Activated CD8-positive, alpha-beta memory T cell treated with anti-CD3 and anti-CD28 coated beads, Interleukin-2, amount 50 U/mL, for 48 hours (primary cell): ENCODE measurements at places on chromosomes 7 and 10.

- DNase-seq, result no peak
These were observed 46.4 kb downstream of the CSTF2T start for GRCh38 chr10:51653025-51653424.

DNA sequence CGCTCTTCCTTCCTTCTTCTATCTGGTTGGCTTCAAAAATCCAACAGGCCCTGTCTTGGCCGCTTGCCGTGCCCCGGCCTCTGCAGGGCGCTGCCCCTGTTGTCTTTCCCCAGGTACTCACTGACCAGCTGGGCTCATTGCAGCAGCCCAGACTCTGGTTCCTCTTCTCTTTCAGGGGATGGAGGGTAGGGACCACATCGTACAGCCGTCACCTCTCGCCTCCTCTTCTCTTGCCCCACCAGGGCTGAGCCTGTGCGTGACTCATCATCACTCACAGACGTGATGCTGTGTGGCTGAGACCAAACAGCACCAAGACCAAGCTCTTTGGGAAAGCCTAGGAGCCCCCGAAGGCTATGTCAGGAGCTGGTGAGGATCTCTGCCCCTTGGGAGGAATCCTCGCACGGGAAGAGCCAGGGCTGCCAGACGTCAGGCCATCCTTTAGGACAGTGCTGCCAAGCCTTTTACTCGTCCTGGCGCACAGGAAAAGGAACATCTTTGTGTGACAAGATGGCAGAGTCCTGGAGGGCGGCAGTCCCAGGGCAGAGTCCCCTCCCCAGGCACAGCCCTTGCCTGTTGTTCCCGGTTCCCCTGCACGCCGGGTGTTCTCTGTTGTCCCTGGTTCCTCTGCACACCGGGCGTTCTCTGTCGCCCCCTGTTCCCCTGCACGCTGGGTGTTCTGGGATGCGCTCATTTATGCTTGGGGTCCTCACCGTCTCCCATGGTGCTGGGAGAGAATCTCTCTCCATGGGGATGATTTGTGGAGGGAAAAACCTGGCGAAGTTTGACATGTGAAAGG, 188.5 kb upstream of the SHH start:
- DNase-seq, result peak; percentile 60

DNA sequence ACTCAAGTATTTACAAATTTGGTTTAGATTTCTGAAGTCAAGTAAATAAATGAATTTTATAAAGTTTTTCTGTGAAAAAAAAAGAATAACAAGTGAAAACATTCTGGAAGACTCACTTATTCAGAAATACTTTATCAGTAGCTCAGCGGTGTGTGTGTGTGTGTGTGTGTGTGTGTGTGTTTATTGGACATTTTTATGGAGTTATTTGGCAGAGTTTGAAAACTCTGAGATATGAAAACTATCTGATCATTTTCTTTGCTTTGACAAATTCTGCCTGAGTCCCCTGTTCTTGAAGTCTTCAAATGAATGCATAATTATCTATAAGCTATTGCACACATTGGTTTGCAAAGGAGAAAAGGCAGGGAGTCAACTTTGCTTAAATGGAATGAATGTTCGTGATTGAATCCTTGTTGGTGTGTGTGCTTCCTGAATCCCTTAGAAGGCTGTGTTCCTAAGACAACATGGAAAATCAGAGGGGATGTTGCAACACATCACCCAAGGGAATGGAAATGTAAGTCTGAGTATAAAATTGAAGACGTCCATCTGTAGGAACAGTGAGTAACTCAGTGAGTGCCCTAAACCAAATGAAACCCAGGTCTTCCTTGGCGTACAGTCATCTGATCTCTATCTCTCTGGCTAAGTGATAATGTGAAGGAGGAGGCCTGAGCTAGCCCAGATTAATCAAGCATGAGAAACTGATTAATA, 160.9 kb downstream of the REEP3 start:
- DNase-seq, result no peak

GRCh38 chr7:1853986-1854865, 184.1 kb downstream of the ELFN1 start:
- DNase-seq, result no peak

DNA sequence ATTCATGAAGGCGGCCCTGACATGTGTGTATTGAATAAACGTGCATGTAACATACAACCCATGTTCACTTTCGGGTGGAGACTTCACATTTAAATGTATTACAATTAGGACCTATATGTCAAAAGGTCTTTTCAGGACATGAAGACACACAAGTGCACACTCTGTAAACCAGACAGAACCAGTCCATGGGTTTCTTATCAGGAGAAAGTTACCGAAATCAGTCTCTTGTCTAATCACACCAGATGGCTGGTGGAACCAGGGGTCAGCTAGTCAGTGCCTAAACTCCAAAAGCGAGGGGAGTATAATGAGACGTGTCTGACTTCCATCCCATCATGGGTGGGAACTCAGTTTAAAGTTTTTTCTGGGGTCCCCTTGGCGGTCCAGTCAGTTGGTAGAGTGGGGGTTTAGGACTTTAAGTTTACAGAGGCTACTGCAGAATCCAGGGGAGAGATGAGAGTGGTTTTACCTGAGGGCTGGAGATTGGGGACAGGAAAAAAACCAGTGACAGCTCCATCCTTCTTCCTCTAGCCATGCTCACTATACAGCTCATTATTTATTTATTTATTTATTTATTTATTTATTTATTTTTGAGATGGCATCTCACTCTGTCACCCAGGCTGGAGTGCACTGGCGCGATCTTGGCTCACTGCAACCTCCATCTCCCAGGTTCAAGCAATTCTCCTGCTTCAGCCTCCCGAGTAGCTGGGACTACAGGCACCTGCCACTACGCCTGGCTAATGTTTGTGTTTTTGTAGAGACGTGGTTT, 251.3 kb upstream of the LYZL1 start:
- DNase-seq, result no peak

- DNase-seq, result no peak
These were observed 11.0 kb upstream of the ADD3 start for GRCh38 chr10:109996766-109997171.

- DNase-seq, result peak; percentile 25
These were observed 15.3 kb downstream of the CALML3 start for GRCh38 chr10:5540080-5540479.

GRCh38 chr10:97974526-97975525, 55.6 kb downstream of the CRTAC1 start:
- DNase-seq, result no peak

GRCh38 chr10:69644658-69645295, 14.7 kb downstream of the FAM241B start:
- DNase-seq, result peak; percentile 80

- no peak for DNase-seq
These were observed 2.4 kb downstream of the ABLIM1 start for GRCh38 chr10:114655671-114656070.

DNA sequence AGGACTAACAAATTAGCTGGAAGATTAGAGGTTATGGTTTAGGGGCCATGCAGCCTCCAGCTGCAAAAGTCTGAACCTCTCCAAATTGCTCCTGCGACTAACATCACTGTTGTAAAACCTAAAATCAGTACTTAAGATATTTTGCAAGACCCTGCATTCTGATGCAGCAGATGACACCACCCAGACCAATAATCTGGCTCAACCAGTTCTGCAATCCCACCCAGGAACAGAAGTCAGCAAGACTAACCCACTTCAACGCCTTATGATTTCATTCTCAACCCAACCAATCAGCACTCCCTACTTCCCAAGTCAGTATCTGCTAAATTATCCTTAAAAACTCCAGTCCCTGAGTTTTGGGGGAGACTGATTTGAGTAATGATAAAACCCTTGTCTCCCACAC, 250.8 kb upstream of the MBL2 start:
- no peak for DNase-seq

DNA sequence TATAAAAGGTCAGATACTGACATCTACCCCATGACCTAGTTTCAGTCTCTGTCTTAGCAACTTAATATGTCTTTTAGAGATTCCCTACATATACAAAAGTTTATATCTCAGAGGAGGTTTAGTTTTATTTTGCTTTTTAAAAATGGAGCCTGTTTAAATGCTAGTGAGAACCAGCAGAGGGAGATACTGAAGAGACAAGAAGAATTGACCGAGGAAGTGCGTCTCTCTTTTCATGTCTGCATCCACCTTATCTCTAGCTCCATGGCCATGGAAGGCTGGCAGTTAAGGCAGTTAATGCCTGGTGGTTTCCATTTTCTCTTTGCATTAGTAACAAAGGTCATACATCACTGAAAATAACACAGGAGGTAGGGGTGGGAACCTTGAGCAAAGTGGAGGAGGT, 10.7 kb downstream of the SUV39H2 start:
- no peak for DNase-seq

GRCh38 chr10:50997461-50997860, 76.8 kb upstream of the PRKG1 start:
- no peak for DNase-seq

- no peak for DNase-seq
These were observed 15.2 kb downstream of the CACNA2D1 start for GRCh38 chr7:82428186-82428961.

- peak; percentile 73 for DNase-seq
These were observed 441 bp downstream of the FBH1 start for GRCh38 chr10:5890452-5890915.

DNA sequence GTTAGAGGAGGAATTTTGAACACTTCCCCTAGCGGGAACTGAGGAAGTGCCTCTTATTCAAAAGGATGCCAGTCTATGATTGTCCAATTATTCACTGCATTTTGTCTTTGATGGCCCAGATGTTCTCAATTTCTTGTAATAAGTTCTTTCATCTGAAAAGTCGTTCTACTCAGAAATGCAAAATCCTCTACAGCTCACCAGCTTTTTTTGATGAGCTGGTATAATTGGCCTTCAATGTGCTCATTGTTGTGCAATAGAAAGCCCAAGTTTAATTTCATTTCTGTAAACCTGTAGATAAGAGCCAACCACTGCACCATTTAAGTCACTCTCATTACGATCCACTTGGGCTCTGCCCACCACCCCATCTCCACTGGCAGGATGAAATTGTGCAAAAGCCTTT, 978.7 kb upstream of the AUTS2 start:
- DNase-seq, result no peak

DNA sequence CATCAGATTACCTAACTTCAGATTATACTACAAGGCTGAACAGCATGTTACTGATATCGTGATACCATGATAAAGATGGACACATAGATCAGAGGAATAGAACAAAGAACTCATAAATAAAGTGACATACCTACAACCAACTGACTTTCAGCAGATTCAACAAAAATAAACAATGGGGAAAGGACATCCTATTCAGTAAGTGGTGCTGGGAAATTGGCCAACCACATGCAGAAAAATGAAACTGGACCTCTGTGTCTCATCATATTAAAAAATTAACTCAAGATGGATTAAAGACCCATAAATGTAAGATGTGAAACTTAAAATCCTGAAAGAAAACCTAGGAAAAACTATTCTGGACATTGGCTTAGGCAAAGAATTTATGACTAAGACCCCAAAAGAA, 158.6 kb downstream of the ZEB1 start:
- DNase-seq, result no peak

DNA sequence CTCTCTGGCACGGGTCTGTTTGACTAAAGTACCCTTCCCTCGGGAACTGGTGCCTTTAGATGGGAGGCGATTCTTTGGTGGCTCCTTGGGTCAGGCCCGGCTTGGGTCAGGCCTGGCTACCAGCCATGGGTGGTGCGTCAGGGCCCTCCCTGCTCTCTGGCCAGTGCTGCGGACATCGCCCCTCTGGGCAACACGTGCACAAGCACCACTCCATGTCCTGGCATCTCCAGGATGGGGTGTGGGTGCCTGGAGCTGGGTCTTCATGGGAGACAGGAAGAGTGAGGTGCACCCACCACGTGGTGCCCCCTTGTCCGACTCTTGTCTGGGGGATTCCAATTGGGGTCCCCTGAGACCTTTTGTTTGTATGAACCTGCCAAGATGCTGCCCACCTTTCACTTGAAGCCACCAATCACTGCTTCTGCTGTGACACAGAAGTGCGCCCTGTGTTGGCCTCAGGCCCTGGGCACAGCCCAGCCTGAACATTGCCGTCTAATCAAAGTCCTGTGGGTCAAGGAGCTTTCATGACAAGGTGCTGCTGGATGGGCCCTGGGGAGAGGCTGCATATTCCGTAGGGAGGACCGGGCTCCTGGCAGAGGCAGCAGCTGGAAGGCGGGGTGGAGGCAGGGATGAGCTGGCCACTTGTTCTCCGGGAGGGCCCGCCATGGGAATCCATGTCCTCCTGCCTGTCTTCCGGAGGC, 11.1 kb upstream of the PWWP2B start:
- DNase-seq, result no peak

DNA sequence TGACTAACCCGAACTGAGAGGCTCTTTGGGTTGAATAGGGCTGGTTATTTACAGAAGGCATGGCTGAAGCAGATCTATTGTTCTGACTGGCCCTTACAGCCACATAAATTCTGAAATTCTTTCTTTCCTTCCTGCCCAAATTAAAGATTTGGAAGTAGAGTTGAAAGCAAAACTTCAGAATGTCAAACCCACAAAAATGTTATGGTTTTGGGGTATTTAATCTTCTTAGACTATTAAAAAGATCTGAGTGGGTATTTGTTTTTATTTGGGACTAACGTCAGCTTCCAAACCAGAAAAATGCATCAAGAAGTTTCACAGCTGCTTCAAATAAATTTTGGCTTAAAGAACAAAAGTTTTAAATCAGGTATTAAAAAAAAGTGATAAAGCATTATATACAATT, 124.5 kb downstream of the AHR start:
- DNase-seq, result no peak

DNA sequence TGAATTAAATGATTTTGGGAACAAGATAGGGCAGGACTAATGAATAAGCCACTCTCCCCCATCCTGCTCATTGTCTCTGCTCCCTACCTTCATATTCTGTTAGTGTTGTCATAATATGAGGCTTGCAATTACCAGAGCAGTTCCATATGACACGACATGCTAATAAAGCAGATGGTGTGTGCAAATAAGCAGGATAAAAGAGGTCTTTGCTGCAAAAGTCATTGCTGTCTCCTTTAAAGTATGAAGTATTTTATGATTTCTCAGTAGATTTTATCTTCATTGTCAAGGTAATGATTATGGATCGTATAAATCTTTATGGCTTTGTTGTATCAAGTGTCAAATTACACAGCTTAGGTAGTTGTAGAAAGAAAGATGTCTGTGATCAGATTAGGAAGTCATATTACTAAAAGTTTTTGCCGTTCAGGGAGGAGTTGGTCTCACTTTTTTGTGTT, 114.8 kb downstream of the SDK1 start:
- DNase-seq, result no peak

- DNase-seq, result no peak
These were observed 8.1 kb downstream of the FRMD4A start for GRCh38 chr10:14322526-14323188.

DNA sequence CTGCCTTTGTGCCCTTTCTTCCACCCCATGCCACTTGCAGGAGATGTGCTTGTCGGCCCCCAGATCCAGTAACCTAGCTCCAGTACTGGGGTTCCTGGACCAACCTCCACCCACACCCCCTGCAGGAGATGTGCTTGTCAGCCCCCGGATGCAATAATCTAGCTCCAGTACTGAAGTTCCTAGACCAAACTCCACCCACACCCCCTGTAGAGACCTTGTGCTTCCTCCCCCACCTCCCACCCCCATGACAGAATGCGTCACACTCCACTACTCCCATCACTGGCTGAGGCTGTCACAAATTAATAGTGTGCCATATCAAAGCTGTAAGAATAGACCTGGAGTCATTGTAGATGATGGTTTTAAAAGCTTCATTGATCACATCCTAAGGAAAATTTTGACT, 185.0 kb downstream of the BICC1 start:
- DNase-seq, result no peak

GRCh38 chr7:52925332-52925731, 110.1 kb upstream of the POM121L12 start:
- no peak for DNase-seq
